ENCODE measurements at places on chromosomes 3 and 15. TPM values are rescaled to one million over a fixed set of nuclear protein-coding genes. Genes with fewer than 3 reads are reported as not detected.

DUOXA2 gene
- total RNA-seq = not detected

GREM1 gene
- 58.2 TPM for total RNA-seq

- DNase-seq = no peak
Observed at GRCh38 chr3:171295484-171296373, 164.5 kb downstream of the TNIK start.

GRCh38 chr3:131067983-131068382 lies 41.3 kb downstream of the NEK11 start:
- DNase-seq = no peak

DNA sequence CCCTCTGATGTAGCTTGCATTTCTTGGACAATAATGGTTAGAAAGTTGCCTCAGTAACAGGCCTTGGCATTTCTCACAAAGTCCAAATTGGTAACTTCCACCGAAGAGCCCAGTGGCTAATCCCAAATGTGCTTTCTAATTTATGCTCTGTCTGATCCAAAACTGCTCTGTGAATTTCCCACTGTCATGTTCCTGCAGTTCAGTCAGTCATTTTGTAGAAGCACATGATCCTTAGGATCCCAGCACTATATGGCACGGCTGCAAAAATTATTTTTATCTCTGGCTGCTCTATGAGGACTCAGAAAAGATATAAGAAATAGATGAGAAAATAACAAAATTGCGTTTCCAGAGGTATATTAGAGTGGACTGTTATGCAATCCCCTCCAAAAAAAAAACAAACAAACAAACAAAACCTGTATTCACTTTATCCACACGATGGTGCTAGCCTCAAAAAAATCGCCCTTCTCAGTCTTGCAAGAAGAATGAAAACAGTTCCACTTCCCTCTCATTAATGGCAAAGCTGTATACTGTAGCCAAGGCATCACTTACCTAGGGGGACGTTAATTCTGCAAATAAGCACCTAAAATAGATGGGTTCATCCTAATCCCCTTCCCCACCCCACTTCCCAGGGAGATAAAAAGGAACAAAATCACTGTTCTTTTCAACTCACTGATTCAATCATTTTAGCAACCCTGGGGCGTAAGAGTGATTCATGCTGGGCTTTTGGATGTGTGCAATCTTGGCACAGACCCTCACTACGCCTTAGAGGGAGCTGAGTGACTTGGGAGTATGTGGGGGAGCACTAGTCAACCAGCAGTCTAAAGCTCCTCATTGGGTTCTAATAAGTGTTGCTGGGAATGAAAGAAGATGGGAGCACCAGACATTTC lies 61.3 kb downstream of the TMCO5A start:
- DNase-seq = peak; percentile 27

GRCh38 chr3:164890061-164890460 lies 188.2 kb downstream of the SI start:
- DNase-seq = no peak

DNA sequence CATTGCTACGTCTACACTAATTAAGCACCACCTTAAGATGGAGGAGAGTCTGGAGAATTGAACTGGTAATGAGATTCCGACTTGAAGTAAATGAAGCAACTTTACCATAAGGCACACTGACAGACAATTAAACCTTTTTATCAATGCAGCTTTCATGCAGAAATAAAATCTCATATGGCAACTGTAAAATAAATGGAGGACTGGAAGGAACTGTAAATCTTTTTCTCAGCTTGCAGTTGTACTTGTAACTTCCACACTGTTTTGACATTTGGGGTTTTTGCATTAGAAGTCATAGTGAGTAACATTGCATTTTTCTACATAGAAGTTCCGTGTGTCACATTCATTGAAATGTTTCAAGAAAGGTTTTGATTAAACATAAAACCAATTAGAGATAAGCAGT lies 705.3 kb downstream of the NLGN1 start:
- no peak for DNase-seq

DNA sequence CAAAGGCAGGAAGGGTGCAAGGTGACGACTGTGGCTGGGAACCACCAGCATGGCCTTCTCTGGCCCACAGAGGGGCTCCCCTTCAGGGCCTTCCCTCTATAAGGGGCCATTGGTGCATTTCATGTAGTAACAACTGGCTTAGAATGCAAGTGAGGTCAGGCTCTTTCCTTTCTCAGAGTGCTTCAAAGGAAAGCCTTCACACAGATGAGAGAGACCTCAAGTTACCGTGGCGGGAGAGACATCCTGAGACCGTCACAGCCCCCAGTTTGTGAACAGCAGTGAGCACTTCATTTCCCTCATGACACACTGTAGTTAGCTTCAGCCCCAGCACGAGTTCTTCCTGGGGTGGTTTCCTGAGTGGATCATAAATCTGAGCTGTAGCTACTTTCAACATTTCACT lies 96.6 kb upstream of the LIMD1 start:
- no peak for DNase-seq
